Stimulated activated CD4-positive, alpha-beta T cell treated with anti-CD3 and anti-CD28 coated beads, TNF-alpha, amount 100 ng/mL, for 1 hour (primary cell): ENCODE measurements at places on chromosomes 11 and 22.

GRCh38 chr11:95516786-95517185, 272.8 kb downstream of the FAM76B start:
- DNase-seq: no peak

DNA sequence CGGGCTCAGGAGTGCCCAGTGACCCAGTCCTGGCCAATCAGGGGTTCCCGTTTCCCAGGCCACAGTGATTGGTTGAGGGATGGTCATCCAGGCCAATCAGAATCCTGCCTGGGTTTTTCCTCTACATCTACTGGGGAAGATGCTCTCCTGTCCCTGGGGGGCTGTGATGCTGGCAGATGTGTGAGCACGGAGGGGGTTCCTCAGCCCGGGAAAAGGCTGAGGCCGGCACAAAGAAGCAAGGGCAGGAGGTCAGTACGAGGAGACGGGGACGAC, 171.2 kb downstream of the CTTN start:
- DNase-seq: no peak

DNA sequence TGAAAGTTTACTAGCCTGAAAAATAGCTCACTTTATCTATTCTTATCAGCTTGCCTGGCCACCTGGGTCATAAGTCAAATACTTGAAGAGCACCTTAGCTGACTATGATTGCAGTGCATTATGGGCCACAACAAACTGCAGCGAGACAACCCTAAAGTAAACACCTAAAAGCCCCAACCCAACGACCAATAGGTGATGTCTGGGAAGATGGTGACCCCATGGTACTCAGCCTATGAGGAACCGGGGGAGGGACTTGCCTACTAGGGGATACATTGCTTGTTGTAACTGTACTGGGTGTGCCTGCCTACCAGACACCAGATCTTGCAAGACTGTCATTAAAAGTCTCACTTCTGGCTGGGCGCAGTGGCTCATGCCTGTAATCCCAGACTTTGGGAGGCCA, 35.6 kb upstream of the APOBEC3A start:
- no peak for DNase-seq

GRCh38 chr22:47233316-47234243, 471.1 kb downstream of the TBC1D22A start:
- DNase-seq: no peak

DNA sequence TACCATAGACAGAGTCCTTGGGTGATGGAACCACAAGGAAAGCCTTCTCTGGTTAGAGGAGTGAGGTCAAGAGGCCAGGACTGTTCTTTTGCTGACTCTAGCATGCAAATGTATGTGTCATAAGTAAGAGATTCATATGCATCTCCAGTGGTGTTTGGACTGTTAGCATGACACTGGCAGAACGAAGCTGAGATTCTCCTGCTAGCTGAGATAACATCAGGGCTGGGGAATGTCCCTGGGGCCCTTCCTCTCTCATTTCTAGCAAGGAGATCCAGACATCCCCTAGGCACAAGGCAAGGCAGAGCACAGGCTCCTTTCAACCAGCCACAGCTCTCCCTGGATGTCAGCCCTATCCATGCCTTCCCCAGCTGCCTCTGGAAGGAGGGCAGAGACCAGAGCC, 711.3 kb downstream of the OPCML start:
- DNase-seq: no peak

GRCh38 chr11:67056267-67057204, at the start of gene RHOD:
Gene RHOD (plus strand): TSS chr11:67056847. CDS start chr11:67056903, 56 bp downstream.
- DNase-seq: no peak

DNA sequence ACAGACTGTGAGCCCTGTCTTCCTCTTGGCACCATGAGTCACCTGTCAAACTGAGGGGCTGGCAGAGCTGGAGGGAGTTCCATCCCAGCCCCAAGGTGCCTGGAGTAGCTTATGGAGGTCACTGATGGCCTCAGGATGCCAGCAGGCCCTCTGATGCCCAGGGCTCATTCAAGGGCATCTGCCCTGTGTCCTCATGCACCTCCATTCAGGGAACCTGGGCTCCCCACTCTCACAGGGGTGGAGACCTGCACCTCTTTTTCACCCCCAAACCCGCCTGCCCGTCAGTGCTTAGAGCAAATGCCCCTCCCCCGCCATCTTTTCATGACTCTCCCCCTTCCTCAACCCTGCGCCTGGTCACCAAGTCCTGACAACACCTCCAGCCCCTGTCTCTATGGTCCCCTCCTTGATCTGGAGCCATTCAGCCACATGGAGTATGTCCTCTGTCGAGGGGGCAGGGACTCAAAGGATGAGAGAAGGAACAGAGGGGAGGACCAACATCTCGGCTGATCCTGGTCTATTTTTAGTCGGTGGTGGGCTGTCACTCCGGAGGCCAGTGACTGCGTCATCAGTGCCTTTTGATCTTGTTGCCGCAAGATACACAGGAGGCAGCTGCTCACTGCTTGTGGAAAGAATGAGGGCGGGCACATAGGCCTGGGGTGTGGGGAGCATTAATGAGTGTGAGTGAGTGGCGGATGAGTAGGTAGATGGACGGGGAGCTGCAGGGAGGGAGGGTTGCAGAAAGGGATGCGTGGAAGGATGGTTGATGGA, 72.2 kb downstream of the CDKN1C start:
- no peak for DNase-seq

DNA sequence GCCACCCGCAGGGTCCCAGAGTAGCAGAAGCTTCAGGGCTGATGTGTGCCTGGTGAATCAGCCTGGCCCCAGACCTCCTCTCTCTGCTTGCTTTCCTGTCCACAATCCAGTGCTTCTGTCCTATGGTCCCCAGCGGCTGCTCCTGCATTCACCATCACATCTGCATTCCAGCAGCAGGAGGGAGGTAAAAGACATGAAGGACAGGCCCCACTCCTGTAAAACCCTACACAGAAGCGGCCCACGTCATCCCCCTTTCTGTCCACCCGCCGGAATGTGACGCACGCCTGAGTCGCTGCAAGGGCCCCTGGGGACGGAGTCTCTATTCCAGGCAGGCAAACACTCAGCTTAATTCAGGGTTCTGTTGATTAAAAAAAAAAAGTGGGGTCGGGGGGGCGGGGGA, 58.3 kb downstream of the CDKN1C start:
- no peak for DNase-seq
